ENCODE measurements at places on chromosomes 2 and 18.

DNA sequence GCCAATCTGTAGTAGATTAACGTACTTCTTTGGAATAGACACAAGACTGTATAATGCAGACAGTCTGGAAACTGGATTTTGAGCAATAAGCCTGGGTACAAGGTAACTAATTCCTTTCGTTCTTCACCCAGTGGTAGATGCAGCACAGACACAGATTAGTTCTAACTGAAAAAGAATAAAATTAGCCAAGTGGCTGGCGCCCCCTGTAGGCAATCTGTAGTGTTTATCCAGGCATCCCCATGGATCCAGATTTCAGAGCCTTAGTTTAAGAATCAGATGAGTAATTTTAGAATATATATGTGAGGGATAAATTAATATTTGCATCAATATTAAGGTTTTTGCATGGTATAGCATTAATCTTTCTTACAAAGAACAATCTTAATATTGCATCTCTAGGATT is 563.9 kb downstream of the DCC start:
- DNase-seq = no peak

DNA sequence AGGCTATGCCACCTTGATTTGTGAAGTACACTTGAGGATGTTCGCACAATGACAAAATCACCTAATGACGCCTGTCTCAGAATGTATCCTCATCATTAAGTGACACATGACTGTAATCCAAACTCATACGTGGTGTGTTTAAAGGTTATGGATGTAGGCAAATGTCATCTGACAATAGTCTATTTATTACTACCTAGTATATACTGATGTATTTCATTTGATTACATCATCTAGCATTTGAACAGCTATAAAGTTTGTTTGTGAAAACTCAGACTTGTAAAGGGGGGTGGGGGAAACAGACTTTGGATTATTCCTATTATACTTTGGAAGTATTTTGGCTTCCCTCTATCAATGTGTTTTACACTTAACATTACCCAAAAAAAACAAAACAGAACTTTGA is 129.9 kb downstream of the TANC1 start:
- no peak for DNase-seq

DNA sequence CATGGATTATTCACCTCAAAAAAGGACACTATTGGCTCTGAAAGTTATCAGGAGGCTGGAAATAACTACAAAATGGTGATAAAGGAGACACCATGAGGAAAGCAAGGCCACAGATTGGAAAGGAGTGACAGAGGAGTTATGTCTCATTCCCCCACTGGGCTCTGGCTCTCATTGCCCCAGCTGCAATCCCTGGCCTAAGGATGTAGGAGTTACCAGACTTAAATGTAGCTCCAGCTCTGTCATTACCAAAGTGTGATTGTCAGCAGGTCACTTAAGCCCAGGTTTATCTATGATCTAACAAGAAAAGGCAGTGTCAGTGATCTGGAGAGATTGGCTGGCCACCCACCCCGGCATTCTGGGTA is 1228.2 kb upstream of the DDX18 start:
- DNase-seq = no peak

DNA sequence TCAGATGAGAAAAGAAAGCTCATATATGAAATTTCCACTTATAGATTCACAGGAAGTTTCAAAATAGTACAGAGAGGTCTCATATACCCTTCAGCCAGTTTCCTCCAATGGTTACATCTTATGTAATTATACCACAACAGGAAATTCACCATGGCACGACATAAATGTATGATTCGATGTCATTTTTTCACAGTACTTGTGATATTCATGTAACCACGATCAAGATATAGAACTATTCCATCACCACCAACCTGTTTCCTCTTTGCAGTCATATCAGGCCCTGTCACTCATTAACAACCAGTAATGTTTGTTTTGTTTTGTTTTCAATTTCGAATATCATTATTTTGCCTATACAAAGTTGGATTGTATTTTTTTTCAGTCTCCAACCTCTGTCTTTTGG is 314.3 kb upstream of the POU3F3 start:
- peak; percentile 1 for DNase-seq

- DNase-seq = no peak
Measured at GRCh38 chr18:77118256-77119090, 14.1 kb downstream of the MBP start.

DNA sequence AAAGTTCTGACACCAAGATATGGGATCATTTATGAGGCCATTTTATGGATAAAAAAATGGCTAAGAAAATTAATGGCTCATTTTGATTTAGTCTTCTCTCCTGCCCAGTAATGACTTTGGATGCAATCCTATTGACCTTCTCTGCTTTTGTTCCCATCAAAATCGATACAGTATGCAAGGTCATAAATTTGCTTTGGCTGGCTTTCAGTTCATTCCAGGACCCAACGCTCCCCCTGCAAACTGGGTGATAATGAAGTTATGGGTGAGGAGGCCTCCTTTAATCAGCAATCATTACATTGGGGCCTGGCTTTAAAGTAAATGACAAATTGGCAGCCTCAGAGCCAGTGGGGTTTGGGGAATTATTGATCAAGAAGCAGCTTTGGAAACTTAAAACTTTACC is 351.8 kb upstream of the GYPC start:
- DNase-seq = no peak

GRCh38 chr18:2547477-2548087 is 23.7 kb downstream of the METTL4 start:
- DNase-seq = peak; percentile 13

DNA sequence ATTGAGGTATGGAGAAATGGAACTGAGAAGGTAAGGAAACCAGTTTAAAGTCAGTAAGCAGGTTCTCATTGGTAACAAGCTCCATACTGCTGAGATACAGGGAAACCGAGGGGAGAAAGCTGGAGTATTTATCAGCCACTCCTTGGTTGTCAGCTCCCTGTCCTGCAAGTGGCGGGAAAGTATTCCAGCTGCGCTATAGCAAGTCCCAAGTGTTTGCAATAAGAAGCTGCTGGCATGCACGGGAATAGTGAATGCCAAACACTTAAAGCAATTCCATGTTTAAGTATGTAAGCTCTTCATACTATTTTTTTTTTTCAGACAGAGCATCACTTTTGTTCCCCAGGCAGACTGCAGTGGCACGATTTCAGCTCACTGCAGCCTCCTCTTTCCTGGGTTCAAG is 1601.1 kb downstream of the SUCLG1 start:
- no peak for DNase-seq

GRCh38 chr18:2627821-2628276 is 27.7 kb upstream of the SMCHD1 start:
- DNase-seq = peak; percentile 67

- no peak for DNase-seq
Measured at GRCh38 chr2:128369108-128369555, 50.5 kb upstream of the HS6ST1 start.

DNA sequence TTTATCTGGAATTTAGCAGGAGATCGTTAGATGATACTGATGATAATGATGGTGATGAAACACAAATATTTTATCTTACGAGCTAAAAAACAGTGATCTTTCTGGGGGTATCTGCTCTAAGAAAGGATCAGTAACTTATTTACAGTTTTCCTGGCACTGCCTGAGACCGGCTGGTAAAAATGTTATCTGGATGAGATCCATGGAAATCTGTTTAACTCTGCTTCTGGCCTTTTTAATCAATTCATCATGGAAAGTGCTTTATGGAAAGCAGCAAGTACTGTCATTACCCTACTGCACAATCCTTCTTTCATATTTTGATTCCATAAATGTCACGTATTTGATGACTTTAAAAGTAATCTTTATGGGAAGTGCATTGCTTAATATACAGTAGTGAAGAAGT is 612.7 kb upstream of the GCFC2 start:
- no peak for DNase-seq

GRCh38 chr2:237205043-237205541 is 119.4 kb downstream of the COPS8 start:
- no peak for DNase-seq

- DNase-seq = no peak
Measured at GRCh38 chr2:101375653-101376052, 11.7 kb downstream of the CREG2 start.

DNA sequence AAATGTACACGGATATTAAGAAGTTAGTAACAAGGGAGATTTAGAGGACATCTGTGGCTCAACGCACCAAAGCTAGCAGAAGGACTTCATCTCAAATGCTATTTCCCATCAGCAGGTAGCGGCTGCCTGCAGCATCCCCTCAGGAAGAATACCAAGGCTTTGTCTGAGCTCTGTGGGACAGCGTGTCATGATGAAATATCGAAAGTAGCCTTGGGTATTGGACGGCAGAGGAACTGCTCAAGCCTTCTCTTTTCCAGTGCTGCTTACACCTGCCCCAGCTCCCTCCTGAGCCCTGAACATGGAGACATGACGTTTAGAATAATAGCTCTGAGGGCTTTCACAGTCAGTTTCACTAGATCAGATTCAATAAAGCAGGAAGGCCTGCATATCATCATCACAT is 241.6 kb downstream of the SUCLG1 start:
- DNase-seq = no peak

GRCh38 chr18:8631265-8631664 is 22.0 kb downstream of the RAB12 start:
- DNase-seq = no peak

DNA sequence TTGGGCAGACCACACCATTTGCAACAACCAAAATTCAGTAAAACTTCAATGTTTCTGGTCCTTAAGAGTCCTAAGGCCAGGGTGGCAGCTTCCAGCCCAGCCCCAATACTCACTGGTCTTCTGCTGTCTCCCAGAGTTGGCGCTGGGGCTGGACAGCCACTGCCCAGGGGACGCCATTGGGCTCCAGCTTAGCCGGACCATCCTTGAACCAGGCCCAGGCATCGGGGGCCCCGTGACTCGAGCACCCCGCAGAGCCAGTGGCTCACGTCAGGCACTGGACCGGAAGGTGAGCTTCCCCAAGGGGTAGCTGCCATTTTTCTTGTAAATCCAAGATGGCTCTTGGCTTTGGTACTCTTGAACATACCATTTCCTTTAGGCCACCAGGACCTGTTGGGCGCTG is 21.8 kb downstream of the SNED1 start:
- DNase-seq = no peak

- DNase-seq = no peak
Measured at GRCh38 chr2:33372940-33373553, 103.4 kb upstream of the RASGRP3 start.

GRCh38 chr2:72496479-72496878 is 329.4 kb downstream of the EXOC6B start:
- no peak for DNase-seq

DNA sequence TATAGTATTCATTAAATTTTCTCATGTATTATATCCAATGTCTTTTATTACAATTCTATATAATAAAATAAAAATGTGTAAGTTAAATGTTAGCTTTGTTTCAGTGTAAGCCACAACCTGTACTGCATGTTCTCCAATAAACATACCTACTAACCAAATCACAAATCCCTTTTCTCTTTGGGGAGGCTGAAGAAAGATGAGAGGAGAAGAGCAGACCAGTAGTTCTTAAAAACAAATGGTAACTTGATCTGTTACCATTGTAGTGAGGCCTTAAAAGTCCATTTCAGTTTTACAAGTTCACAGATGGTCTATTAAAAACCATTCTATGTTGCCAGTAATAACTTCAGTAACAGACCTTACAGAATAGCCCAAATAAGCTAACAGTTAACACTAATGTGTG is 100.5 kb downstream of the SOS1 start:
- DNase-seq = no peak

- DNase-seq = no peak
Measured at GRCh38 chr2:9673914-9674481, 43.2 kb upstream of the YWHAQ start.

GRCh38 chr2:96436961-96437360 is 68.2 kb downstream of the NEURL3 start:
- no peak for DNase-seq

- peak; percentile 51 for DNase-seq
Measured at GRCh38 chr18:80148326-80149199, 39.5 kb downstream of the ADNP2 start.

GRCh38 chr2:150789376-150789905 is 302.0 kb upstream of the RND3 start:
- DNase-seq = no peak

- no peak for DNase-seq
Measured at GRCh38 chr2:25230948-25231311, 62.5 kb upstream of the POMC start.

- DNase-seq = no peak
Measured at GRCh38 chr2:230447455-230448451, 31.8 kb downstream of the SP100 start.

DNA sequence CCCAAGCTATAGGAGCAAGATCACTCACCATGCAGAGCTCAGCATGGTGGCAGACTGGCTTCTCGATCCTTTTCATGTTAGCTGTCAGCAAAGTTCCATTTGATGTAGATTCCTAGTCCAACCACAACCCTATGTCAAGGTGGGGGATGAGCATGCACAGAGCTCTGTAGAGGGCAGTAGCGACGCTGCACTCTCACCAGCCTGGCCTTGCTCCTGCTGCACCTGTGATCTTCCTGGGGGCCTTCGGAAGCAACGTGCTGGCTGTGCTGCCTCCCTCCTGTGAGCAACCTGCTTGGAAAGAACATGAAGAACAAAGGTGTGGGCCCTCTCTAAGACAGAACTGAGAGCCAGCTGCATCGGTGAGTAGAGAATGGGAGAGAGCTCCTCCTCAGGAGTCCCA is 479.4 kb upstream of the MYT1L start:
- no peak for DNase-seq

- DNase-seq = no peak
Measured at GRCh38 chr2:199751492-199752120, 99.4 kb downstream of the FTCDNL1 start.

DNA sequence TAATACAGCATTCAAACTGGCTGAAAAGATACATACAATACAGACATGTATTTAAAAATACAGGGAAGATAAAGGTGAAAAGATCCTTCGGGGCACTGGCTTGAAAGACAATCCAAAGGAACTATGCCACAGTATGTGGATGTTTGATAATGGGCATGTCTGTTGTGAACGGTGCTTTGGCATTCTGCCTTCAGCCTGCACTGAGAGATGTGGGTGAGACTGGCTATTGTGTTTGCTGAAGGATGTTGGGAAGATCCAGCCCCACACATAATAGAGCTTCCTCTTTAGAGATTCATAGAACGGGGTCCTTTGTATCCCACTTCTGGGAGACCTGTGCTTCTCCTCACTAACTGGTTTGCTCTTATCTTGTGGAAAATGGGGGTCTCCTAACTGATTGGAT is 65.1 kb upstream of the CXCR4 start:
- DNase-seq = no peak

DNA sequence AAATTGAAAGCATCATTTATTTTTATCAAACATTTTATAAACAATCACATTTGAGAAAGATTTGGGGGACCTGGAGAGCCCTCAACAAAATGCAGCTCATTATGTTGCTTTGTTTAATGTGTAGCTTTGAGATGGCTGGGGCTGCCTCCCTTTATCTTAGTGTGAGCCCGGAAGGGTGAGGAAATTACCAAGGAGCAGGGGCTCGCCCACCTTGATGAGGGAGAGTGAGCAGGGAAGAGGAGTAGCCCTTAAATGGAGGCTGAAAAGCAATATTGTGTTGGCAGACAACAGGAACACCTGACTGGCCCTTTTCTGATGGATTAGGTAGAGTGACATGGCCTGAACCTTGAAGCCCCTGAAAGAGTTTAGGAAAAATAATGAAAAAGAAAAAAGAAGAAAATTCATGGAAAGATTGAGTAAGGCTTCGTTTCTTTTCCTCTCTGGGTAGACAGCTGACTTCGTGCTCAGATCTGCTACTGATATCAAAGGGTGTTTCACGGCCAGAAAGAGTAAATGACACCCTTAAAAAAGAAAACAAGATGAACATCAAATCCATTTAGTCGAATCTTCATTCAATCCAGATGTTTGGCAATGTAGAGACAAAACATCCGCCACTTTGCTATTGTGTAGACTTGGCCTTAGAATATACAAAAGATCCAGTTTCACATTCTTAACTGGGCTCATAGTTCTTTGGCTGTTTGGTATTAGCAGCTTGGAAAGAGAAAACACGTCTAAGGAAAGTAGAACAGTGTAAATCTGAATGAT is 206.5 kb upstream of the TCF4 start:
- DNase-seq = no peak
